ENCODE measurements at places on chromosomes 3 and 15.
A peak's percentile ranks its signal among the peaks of the same experiment; 100 is the strongest.

DNA sequence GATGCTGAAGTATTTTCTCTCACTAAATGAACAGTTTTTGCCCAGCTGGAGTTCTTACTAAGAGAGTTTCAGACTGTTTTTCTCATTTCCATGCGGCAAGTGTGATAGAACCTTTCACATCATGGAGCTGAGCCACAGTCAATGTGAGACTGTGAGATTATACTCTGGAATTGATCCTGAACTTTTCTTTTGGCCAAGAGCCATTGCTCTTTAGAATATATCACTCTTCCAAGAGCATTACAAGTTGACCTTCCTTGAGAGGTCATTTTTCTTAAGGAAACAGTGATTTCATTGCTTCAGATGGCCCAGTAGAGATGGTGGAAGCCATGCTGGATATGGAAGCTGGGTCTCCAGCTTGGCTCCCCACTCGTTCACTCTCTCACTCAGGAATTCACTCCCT, 212.9 kb upstream of the UMPS start:
- no peak for DNase-seq

GRCh38 chr15:49296258-49296657, 126.2 kb downstream of the GALK2 start:
- DNase-seq, result no peak

DNA sequence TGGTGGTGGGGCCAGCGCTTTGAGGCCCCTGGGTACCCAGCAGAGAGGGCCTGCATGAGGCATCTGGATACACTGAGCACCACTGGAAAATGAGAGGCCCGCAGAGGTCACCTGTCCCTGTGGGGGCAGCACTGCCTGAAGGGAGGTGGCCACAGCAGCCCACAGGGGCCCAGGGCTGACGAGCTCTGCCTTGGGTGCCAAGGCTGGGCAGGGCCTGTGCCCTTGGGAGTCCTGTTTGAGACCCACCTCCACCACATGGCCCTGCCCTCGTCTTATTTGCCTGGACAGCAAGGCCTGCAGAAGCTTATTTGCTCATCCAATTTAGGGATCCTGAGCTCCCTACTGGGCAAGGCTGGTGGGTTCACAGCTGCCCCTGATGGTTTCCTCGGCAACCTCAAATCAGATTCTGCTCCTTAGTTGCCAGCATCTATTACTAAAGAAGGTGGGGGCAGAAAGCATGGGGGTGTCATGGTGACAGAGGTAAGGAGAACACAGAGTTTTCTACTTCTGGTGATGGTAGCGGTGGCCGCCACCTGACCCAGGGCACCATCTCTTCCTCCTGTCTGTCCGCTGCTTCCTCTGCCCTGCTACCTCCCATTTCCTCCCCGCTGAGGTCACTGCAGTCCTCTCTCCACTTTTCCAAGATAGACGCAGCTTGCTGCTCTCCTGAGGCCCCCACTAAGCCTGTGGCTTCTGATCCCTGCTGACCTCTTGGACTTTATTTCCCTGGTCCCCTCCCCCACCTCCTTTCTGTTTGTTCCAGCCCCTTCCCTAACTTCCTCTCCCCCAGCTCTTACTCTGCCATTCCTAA, 62.9 kb downstream of the HMCES start:
- no peak for DNase-seq

GRCh38 chr15:99239545-99240198, 9.7 kb downstream of the TTC23 start:
- no peak for DNase-seq

DNA sequence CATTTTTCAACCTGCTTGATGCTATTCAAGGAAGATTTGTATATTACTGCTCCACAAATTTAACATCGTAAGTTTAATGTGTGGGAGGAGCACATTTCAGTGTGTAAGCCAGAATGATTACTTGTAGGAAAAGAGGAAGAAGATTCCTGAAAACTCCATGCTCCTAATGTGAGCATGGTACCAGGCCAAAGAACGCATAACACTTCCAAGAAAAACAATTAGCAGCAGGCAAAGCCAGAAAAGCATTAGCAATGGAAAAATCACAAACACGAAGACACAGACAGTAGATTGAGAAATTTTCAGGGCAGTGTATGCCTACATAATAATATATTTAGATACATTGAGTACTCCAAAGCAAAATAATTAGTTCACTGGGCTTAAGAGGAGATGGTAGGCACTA, 96.6 kb upstream of the CBLB start:
- DNase-seq, result no peak

GRCh38 chr15:71237456-71238188, 122.4 kb downstream of the THSD4 start:
- no peak for DNase-seq

GRCh38 chr15:86066174-86066834, 13.4 kb upstream of the AGBL1 start:
- no peak for DNase-seq

GRCh38 chr15:71708051-71708429, 102.3 kb upstream of the NR2E3 start:
- DNase-seq, result no peak

DNA sequence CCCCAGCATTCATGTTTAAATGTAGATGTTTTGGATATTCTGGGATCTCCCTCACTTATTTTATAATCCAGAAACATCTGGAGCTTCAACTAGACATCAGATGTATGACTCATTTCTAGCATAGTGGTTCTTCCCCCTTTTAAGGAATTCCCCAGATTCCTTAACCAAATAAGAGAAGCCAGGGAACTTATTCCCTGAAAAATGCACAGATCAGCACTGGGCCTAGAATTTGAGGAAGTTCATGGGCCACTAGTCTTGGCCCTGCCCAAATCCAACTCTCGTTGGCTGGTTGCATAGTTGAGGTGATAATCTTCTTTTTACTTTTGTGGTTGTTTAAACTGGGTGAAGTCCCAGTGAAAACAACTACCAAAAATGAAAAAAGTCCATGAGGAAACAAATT, 20.4 kb downstream of the RARRES1 start:
- DNase-seq, result no peak

GRCh38 chr15:67188551-67189218, 65.8 kb downstream of the AAGAB start:
- no peak for DNase-seq

- DNase-seq, result no peak
Observed at GRCh38 chr15:91499774-91500383, 353.6 kb upstream of the SLCO3A1 start.

DNA sequence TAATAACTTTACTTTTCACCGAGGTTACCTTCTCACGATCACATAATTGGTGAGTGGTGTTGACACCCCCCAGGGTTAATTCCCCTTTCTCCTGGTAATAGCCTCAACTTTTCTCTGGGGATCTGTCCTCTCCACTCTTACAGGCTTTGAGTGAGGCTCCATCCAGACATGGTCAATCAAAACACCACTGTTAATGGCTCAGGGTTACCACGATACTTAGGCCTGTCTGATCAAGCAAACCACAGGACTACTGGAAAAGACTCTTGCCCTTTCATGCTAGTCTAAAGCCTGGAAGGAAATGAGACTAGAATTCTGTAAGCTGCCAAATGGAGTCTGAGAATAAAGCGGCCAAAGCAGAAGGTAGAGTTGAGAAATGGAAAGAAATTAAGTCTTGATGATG, 56.5 kb upstream of the STT3B start:
- DNase-seq, result no peak

DNA sequence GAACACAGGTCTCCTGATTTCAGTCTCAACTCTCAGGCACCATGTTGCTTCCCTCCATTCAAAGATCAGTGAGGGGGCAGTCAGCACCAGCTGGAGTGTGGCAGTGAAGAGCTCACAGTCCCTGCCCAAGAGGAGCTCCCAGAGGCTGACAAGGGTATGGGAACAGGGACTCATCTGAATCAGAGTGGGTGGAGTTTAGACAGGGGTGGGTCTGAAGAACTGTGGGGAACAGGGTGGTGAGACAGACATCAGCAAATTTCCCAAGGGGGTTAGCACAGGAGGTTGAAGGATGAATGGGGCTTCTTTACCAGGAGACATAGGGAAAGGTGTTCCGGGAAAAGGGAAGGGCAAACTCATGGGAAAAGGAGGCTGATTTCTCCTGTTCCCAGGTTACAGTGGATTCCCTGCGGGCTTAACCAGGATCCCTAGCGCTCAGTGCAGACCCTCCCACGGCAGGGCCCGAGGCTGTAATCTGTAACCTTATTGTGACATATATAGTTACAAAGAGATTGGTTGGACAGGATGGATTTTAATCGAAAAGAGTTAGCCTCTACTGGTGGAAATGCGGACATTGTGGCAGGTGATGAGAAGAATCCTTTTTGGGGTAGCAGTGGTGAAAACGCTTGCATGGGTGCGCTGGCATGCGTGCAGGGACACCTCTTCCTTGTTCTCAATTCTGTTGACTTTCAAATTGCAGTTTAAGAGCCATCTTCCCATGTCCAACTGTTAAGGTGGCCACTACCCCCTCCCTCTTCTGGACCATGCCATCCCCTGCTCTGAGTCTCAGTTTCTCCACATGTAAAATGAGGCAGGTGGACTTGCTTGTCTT, 160.3 kb downstream of the SMAD6 start:
- DNase-seq, result no peak

- peak; percentile 92 for DNase-seq
Observed at GRCh38 chr3:45437383-45437782, 49.0 kb downstream of the LARS2 start.

GRCh38 chr15:100279446-100279845, 62.3 kb downstream of the ADAMTS17 start:
- DNase-seq, result no peak

- no peak for DNase-seq
Observed at GRCh38 chr15:63025460-63025859, 17.1 kb upstream of the TPM1 start.

GRCh38 chr3:143597774-143598652, 250.3 kb downstream of the SLC9A9 start:
- no peak for DNase-seq

DNA sequence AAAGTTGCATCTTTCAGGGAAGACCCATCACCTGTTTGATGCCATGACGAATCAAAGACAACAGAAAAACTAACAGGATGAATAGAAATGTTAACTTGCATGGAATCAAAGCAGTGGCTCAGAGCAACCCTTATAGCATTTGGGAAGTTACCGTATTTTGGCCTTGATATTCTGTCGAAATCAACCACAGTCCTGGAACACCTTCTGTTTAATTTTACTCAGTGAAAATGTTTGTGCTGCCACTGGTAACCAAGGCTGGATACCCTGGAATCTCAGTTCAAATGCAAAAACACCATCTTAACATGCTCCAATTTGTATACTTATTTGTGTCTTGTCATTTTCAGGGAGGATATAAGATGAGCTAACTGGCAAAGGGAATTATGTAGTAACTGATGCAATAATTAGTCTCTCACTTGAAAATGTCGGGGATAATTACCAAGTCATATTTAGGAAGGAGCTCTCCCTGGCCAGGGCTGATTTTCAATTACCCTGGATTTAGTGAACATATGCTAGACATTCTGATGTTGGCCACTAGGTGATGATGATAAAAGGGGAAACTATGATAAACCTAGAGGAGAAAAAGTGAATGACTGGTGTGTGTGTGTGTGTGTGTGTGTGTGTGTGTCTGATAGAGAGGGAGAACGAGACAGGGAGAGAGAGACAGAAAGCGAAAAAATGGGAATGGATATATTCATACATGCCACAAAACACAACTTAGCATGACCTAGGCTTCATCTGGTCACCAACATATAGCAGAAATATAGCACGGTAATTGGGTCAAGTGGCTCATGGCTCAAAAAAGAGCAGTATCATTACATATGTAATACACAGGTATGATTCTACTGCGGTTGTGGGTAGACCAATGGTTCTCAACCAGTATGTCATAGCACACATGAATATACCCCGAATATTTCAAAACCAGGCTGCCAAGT, 19.0 kb upstream of the PRICKLE2 start:
- peak; percentile 64 for DNase-seq

- no peak for DNase-seq
Observed at GRCh38 chr3:101976473-101976872, 127.2 kb downstream of the NFKBIZ start.

DNA sequence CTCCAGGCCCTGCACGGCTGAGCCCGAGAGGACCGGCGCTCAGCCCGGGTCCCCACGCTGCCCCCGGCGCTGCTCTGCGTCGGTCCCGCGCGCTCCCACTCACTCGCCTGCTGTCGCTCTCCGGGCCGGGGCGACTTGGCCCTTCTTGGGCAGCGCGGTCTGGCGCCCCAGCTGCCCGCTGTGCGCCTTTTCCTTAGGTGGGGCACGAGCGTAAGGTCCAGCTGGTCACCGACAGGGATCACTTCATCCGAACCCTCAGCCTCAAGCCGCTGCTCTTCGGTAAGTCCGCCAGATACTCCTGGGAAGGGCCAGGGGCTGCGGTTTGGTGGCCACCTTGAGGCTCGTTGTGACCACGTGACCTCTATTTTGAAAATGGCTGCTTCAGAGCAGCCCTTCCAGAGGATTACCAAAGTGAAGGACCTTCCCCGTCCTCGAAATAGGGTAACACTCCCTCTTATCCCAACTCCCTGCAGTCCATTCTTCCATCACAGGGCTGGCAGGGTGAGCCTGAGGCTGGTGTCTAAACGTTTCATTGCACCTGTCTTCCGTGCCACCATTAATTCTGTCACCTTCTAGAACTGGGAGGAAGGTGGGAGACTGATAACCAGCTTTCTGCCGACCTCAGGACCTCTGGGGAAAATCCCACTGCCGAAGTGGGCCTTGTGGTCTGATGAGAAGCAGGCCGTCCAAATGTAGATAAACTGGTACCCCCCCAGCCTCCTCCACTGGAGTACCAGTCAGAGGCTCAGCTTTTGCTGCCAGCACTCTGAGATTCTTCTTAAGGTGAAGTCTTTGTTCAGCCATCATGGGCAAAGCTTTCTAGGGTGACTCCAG, 812 bp downstream of the P4HTM start:
- DNase-seq, result peak; percentile 37

DNA sequence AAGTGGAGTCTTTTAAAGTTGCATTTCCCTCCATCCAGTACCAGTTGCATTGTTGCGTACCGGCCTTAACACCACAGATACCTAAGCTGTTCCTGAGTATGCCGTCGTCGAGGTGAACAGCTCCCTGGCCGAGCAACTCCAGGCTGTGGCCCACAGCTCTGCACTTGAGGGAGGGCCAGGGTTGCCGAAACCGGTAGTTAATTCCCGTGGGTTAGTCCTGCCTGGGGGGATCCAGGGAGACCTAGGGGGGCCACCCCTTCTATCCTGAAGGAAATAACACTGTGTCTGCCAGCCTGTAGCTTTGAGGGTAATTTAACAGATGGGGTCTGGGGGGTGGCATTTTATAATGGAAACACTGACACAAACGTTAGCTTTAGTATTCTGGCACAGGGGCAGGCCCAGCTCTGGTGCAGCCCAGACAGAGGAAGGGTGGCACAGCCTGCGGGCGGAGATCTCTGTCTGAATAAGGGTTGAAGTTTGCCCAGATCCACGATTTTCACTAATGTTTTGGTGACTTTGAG, 60.8 kb downstream of the RGMA start:
- no peak for DNase-seq

GRCh38 chr15:76637166-76637565, 268.0 kb downstream of the SCAPER start:
- no peak for DNase-seq

DNA sequence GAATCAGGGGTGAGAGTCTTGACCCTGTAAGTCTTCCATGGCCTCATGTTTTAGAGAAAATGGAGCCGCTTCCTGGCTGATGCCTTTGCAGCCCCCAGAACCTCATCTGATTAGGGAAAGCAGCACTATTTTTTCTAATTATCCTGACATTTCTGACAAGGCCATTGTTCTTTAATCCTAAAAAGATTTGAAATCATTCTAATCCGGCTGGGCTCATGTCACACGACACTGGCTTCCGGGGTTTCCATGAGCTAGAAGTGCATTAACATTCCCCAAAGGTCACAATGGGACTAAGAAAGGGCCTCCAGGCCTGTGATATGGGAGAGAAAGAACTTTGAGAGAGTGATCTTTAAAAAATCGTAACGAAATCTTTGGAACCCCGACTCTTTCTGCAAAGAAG, 33.1 kb downstream of the RBP2 start:
- DNase-seq, result no peak

GRCh38 chr3:128481438-128481942, 11.5 kb downstream of the GATA2 start:
- peak; percentile 93 for DNase-seq

Data from NCI-H524 (cell line).